ENCODE measurements at places on chromosomes 2 and 18. TPM values are rescaled to one million over a fixed set of nuclear protein-coding genes. Genes with fewer than 3 reads are reported as not detected.

DNA sequence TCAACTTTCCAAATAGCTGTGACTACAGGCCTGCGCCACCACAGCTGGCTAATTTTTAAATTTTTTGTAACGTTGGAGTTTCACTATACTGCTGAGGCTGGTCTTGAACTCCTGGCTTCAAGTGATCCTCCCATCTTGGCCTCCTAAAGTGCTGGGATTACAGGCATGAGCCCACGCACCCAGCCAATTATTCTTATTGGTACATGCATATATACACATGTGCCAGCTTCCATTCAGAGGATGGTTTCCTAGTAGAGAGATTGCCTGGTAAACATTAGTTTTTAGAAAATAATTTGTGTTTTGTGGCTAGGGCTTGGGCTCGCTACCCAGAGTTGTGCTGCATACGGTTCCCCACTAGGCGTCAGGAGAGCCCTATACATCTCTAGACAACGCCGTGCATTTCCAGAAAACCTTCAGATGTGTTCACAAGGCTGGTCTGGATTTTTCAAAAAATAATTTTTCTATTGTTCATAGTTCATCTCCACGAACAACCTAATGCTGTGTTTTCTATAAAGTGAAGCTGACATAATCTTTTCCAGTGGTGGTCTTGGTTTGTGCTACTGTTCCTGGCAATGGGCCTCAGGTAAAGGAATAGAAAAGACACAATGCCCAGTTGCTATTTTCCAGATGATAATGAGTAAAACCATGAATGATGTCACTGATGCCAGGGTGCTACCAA lies 14.6 kb upstream of the AFG3L2 start:
- DNase-seq, result peak; percentile 68

- no peak for DNase-seq
These were observed 32.8 kb downstream of the ZBTB7C start for GRCh38 chr18:48376406-48376805.

GRCh38 chr2:40271094-40271493 lies 180.8 kb downstream of the SLC8A1 start:
- no peak for DNase-seq

DNA sequence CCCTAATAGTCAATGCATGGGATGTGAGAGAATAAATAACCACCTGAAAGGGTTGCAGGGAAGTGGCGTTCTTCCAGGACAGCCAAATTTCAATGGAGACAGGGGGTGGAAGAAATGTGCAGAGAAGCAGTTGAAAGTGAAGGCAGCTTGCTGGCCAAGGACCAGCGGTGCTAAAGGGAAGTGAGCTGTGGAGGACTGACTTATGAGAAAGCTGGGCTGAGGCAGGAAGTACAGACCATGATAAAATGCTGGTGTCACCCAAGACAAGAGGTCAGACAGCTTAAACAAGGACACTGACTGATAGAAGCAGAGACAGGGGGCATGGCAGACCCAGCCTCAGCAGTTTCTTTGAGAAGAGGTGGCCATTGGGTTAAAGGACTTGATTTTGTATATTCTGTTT lies 106.7 kb downstream of the DTNB start:
- peak; percentile 44 for DNase-seq

DNA sequence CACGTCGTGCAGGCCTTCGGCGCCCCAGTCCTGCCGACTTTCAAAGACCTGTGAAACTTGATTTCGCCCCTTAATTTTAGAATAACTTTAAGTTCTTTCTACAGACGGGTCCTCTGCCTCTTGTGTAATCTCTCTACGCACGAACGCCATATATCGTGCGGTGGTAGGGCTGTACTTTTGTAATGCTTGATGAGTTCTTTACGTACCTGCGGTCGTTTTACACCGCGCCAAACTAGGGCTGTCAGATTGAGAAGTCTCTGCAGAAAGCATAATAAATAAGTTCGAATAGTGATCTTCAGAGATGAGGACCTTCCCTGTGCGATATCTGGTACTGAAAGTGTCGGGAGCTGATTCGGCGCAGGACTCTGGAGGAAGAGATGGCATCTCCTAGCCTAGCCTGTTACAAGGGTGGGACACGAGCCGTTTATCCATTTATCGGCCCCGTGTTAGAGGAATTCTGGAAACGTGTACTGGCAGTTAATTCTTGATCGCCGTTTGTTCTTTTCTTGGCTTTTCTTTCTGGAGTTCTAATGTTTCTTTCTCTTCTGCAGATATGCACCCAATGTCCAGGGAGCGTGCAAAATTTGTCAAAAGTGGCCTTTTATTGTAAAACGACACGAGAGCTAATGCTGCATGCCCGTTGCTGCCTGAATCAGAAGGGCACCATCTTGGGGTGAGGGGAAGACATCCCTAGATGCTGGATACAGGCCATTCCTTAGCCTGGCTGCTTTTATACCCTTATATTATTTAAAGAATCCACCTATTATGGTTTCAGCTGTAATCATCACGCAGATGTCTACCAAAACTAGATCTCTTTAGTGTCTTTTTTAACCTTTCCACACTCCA lies 781 bp upstream of the SLC5A6 start:
- DNase-seq, result peak; percentile 90

GRCh38 chr18:47775961-47776360 lies 154.5 kb downstream of the SMAD2 start:
- DNase-seq, result no peak

GRCh38 chr2:21966139-21966538 lies 842.4 kb downstream of the TDRD15 start:
- DNase-seq, result no peak

GRCh38 chr18:13435586-13436333 lies 217.2 kb downstream of the LDLRAD4 start:
- DNase-seq, result no peak

The XIRP2 gene
- not detected for total RNA-seq

The AFF3 gene
- 830 TPM for total RNA-seq

The DNPEP gene
- total RNA-seq, result 91.7 TPM

The CDK15 gene
- not detected for total RNA-seq

The ZNF2 gene
- 7.2 TPM for total RNA-seq

Data from B cell (primary cell).